ENCODE measurements at places on chromosomes 2 and 18.

DNA sequence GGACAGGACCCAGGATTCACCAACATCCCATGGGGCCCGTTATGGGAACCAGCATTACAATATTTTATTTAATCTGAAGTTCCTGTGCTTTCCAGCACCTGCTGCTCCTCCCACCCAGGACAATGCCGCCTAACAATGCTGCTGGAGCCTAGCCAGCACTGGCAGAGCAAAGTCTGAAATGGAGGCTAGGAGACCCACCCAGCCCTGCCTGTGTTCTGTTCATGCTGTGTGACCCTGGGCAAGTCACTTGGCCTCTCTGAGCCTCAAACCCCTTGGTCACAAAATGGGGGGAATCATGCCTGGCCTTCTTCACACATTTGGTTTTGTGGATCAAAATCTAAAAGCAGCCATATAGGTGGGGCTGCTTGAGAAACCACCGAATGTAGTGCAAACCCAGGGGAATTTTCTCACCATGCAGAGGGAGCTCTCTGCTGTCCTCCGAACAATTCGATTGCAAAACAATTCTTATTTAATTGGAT lies 38.5 kb upstream of the ODC1 start:
- no peak for DNase-seq

- DNase-seq, result no peak
These were observed 672.7 kb downstream of the DPP10 start for GRCh38 chr2:115115135-115115534.

- no peak for DNase-seq
These were observed 63.0 kb upstream of the ACVR1C start for GRCh38 chr2:157691695-157692094.

GRCh38 chr2:5195636-5196035 lies 496.5 kb upstream of the SOX11 start:
- no peak for DNase-seq

GRCh38 chr2:217097346-217097745 lies 237.5 kb upstream of the TNP1 start:
- no peak for DNase-seq

- peak; percentile 16 for DNase-seq
These were observed 86.2 kb downstream of the METTL8 start for GRCh38 chr2:171347591-171348032.

GRCh38 chr2:209613649-209614305 lies 157.9 kb upstream of the UNC80 start:
- no peak for DNase-seq

GRCh38 chr2:64910972-64911433 lies 78.2 kb upstream of the SLC1A4 start:
- peak; percentile 14 for DNase-seq
